ENCODE measurements at places on chromosomes 2 and 18. TPM values are rescaled to one million over a fixed set of nuclear protein-coding genes. Genes with fewer than 3 reads are reported as not detected.
A peak's percentile ranks its signal among the peaks of the same experiment; 100 is the strongest.

HNMT gene
- total RNA-seq = 45.6 TPM

ZNF396 gene
- 0.19 TPM for total RNA-seq

NEURL3 gene
- total RNA-seq = not detected

CDH19 gene
- total RNA-seq = not detected

GRCh38 chr2:100878000-100878791 is 58.3 kb downstream of the NPAS2 start:
- no peak for DNase-seq

- DNase-seq = no peak
Measured at GRCh38 chr2:20560891-20561636, 89.8 kb downstream of the HS1BP3 start.

GRCh38 chr2:140714586-140714985 is 1416.2 kb downstream of the LRP1B start:
- DNase-seq = no peak

DNA sequence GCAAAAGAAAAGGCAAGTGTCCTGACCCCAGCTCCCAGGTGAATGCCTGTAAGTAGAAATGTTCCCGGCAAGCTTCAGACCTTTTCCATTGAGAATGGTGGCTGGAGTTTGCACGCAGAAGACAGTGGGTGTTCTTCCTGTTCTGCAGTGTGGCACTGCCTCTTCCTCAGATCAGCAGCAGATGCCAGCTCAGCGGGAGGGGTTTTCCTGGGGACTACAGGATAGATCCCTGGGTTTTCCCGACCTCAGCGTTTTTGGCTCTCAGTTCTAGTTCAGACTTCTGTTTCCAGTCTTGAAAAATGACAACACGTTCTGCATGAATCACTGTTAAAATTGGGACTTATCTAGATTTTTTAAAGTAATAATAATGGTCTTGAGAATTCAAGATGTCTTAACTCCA is 39.2 kb downstream of the GRHL1 start:
- no peak for DNase-seq

- DNase-seq = no peak
Measured at GRCh38 chr2:223264541-223265193, 212.7 kb downstream of the KCNE4 start.

DNA sequence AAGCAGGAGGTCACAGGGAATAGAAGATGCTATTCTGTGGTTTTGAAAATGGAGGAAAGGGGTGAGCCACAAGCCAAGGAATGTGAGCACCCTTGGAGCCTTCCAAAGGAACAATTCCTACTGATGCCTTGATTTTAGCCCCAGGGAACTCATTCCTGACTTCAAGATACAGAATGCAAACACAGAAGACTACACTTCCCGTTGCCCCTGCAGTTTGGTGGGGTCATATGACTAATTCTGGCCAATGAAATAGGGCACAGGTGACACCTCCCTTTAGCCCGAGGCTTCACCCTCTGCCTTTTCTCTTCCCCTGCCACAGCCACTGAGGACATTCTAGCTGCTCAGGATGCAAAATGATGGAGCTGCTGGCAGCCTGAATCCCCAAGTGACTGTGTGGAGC is 126.1 kb downstream of the INHBB start:
- DNase-seq = no peak

GRCh38 chr2:54728669-54729120 is 5.2 kb downstream of the EML6 start:
- peak; percentile 94 for DNase-seq

DNA sequence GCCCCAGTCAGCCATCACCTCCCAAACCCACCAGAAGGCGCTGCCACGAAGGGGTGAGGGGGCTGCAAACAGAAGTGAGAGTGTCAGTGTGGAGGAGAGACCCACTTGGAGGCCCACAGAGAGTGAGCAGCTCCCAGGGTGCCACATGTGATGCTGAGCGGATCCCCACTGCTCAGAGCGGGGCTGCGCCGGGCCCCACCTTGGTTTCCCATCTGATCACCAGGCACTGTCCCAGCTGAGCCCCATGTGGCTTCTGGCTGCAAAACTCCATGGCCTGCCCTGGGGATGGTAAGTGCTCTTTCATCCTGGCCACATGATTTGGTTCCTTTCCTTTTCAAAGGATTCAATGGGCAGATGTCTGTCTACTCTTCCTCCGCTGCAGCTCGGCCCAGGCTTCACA is 23.8 kb downstream of the SNORC start:
- DNase-seq = no peak

DNA sequence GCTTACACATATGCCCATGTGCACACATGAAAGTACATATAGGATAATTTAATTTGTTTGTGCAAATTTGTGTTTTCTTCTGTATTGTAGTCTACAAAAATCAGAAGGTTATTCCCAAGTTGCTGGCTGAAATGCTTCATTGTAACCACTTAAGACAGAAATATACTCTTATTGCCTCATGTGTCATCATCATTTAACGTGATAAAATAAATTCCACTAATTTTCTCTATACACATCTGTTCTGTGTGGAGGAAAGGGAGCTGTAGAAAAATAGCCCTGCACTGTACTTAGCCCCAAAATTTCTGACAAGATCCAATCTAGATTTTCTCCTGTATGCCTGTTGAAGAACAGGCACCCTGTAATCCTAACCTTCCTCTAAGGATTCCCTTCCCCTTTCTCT is 20.4 kb upstream of the NR4A2 start:
- DNase-seq = no peak

All from LHCN-M2 (cell line).